Activated CD8-positive, alpha-beta memory T cell treated with anti-CD3 and anti-CD28 coated beads for 4 hours (primary cell): ENCODE measurements at places on chromosomes 6 and 20.

- no peak for DNase-seq
These were observed 112.2 kb upstream of the PDE7B start for GRCh38 chr6:135739288-135739687.

DNA sequence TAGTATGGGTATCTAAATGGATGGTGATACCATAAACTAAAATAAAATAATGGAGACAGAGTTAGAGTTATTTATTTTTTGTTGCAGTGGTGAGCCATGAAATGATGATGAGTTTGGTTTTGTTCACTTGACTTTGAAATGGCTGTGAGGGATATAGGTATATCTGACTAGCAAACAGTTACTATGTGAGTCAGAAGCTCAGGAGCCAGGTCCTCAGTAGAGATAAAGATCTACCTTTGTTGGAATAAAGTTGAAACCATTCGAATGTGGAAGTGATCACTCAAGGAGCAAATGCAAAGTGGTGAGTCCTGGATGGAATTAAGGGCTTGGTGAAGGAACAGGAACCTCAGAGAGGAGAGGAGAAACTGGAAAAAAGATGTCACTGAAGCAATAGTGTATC, 86.0 kb upstream of the TPD52L1 start:
- DNase-seq: no peak

DNA sequence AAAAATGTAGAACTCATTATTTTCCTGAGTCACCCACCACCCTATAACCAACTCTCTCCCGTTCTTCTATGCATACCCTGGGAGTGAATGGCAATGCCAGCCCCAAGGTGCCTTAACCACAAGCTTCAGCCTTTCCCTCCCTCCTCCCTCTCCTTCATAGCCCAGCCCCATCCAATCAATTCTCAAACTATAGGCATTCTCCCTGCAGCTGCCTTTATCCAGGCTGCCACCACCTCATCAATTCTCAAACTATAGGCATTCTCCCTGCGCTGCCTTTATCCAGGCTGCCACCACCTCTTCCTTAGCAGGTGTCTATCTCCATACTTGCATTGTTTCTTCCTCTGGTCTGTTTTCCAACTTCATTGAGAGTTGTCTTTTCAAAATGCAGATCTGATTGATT, 77.1 kb downstream of the PLEKHG1 start:
- no peak for DNase-seq

DNA sequence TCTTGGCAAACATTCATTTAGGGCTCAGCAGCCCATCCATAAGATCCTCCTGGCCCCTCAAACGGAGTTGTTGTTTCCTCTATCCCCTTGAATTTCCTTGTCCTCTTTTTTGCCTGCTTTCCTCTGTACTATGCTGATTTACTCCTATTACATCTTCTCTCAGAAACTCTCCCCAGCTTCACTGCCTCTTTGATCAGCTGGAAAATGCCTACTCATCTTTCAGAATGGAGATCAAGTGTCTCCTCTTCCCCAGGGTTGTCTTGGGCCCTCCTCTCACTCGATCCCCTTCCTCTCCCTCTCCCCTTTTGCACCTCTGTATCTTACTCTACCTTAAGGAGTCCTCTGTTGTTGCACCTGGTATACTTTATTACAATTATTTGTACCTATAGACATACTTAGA, 60.2 kb downstream of the PHF20 start:
- DNase-seq: no peak

DNA sequence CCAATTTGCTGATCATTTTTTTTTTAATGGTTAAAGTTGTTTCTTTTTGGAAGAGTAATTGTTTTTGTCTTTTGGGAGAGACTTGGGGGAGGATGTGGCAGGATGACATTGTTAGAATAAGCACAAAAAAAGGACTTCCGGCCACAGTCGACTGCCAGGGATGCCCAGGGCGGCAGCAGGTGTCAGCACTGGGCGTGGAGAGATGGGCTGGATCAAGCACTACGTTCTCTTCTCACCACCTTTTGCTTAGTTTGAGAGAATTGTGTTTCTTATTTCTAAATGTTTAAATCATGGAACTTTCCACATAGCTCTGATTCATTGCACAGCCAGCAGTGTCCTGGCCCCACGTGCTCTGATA, 104.6 kb upstream of the FRMD1 start:
- DNase-seq: no peak

- no peak for DNase-seq
These were observed 949 bp upstream of the SLC17A3 start for GRCh38 chr6:25874822-25875562.

GRCh38 chr6:40606526-40606925, 19.4 kb upstream of the LRFN2 start:
- DNase-seq: no peak

GRCh38 chr20:44583157-44583556, 778 bp downstream of the PKIG start:
- DNase-seq: no peak

- DNase-seq: no peak
These were observed 222.6 kb downstream of the EYA4 start for GRCh38 chr6:133463790-133464189.

DNA sequence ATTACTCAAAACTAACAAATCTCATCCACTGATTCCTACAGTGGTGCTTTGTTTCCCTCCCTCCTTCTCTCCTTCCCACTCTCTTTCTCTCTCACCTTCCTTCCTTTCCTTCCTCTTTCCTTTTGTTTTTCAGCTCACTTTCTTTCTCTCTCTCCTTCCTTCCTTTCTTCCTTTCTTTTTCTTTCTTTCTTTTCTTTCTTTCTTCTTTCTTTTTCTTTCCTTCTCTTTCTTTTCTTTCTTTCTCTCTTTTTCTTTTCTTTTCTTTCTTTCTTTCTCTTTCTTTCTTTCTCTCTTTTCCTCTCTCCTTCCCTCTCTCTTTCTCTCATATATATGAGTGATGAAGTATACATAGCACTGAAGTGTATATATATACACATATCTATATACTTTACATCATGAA, 241.4 kb downstream of the CENPW start:
- no peak for DNase-seq
